ENCODE measurements at places on chromosomes 4 and X.

- DNase-seq, result no peak
Observed at GRCh38 chr4:81032771-81033684, 2.5 kb downstream of the BMP3 start.

DNA sequence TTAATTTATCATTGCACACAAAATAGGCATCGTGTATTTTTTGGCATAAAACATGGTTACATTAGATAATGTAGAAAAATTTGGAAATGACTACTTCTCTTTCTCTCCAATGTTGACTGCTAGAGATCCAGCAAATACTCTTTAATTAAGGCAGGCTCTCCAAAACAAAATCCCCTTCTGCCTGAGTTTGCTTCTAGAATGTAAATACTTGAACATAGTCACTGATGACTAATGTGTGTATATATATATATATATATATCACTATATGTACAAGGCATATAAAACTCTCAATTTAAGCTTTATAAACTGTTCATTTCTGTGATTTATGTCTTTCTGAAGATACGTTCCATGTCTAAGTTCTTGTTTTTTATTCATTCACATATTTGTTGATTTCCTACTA, 67.2 kb upstream of the CAMK2D start:
- DNase-seq, result no peak

DNA sequence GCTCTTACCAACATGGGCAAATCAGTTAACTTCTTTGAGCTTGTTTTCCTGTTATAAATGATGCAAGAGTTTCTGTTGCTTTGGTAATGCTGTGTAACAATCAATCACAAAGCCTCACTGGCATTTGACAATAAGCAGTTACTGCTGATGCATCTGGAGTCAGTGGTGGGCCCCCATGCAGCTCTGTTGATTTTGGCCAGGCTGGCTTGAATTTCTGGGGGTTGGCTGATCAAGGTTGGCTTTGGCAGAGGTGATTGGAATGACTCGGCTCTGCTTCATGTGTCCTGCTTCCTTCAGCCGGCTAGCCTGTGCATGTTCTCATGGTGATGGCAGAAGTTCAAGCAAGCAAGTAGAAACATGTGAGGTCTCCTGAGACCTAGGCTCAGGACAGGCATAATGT, 90.4 kb downstream of the PHEX start:
- DNase-seq, result no peak

- no peak for DNase-seq
Observed at GRCh38 chrX:48779399-48779798, 7.0 kb upstream of the GATA1 start.

- peak; percentile 33 for DNase-seq
Observed at GRCh38 chr4:138835832-138836533, 179.6 kb upstream of the NOCT start.

Measured in SK-N-SH (cell line).